ENCODE measurements at places on chromosomes 3 and 15. TPM values are rescaled to one million over a fixed set of nuclear protein-coding genes. Genes with fewer than 3 reads are reported as not detected.

The MYRIP gene
- 2.9 TPM for total RNA-seq

The TLR9 gene
- total RNA-seq, result 0.11 TPM

The ZNF80 gene
- not detected for total RNA-seq

The ZBED2 gene
- not detected for total RNA-seq

GRCh38 chr3:49343163-49343562, 3.3 kb upstream of the USP4 start:
- no peak for DNase-seq

Measured in urinary bladder (tissue), 4 donors.